ENCODE measurements at places on chromosomes 3 and 15. TPM values are rescaled to one million over a fixed set of nuclear protein-coding genes. Genes with fewer than 3 reads are reported as not detected.

The CORO2B gene
- not detected for total RNA-seq

The CPOX gene
- total RNA-seq: 69.9 TPM

The PRICKLE2 gene
- not detected for total RNA-seq

The C3orf85 gene
- not detected for total RNA-seq

The LRRC49 gene
- total RNA-seq: not detected

The ADAMTS7 gene
- 2.3 TPM for total RNA-seq

The CLEC3B gene
- total RNA-seq: 0.27 TPM

The GOLGA6L7 gene
- total RNA-seq: not detected

The GRK7 gene
- total RNA-seq: not detected

The ANKUB1 gene
- not detected for total RNA-seq

The GADL1 gene
- not detected for total RNA-seq

The FGF12 gene
- not detected for total RNA-seq

The ADPGK gene
- 79.9 TPM for total RNA-seq

The TMEM266 gene
- not detected for total RNA-seq

The PLA2G4B gene
- total RNA-seq: 8.6 TPM

The ERC2 gene
- 0.11 TPM for total RNA-seq

The CRABP1 gene
- not detected for total RNA-seq

The FMN1 gene
- total RNA-seq: 0.07 TPM

The ZBED2 gene
- 14.2 TPM for total RNA-seq

The C15orf62 gene
- 1.4 TPM for total RNA-seq

The CSPG5 gene
- 0.64 TPM for total RNA-seq

The SCAPER gene
- 28.8 TPM for total RNA-seq

The LDHAL6B gene
- not detected for total RNA-seq

The ALS2CL gene
- total RNA-seq: 3.5 TPM

The NAALADL2 gene
- total RNA-seq: not detected

The ITGA11 gene
- total RNA-seq: 0.64 TPM

The NPAP1 gene
- total RNA-seq: not detected

The TRPM1 gene
- not detected for total RNA-seq

The EPHB1 gene
- 0.43 TPM for total RNA-seq
